ENCODE measurements at places on chromosomes 13 and 19. TPM values are rescaled to one million over a fixed set of nuclear protein-coding genes. Genes with fewer than 3 reads are reported as not detected.

DNA sequence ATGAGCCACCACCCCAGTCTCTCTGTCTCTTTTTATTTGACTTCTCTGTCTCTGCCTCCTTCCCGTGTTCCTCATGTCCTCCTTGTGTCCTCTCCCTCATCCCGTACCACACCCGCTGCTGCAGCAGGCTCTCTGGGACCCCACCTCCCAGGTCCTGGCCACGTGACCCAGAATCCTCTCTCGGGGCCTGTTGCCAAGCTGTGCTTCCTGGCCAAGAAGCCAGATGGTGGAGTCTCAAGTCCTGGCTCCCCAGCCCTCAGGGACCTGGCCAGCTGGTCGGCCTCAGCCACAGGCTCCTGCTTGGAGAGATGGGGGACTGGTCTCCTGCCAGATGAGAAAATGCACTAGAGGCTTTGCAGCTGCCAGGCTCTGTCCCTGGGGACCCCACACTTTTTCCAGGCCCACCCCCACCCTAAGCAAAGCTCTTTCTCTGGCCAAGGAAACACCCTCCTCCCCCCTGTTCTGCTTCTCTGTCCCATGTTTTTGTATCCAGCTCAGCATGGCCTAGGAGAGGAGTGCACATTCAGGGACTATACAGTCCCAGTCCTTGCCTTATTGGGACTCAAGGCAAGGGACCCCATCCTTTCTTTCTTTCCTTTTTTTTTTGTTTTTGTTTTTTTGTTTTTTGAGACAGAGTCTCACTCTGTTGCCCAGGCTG, 34.3 kb upstream of the SHKBP1 start:
- no peaks in the 10 kb centered on the region for H3K36me3 ChIP-seq
- H3K4me3 ChIP-seq: no peak overlapping the region
- H3K27ac ChIP-seq: no peak overlapping the region
- DNase-seq: peak; percentile 40
- no peaks in the 10 kb centered on the region for H3K4me1 ChIP-seq

- no peak overlapping the region for H3K4me3 ChIP-seq
- no peak for DNase-seq
- peak overlapping the region; percentile 85 for H3K27ac ChIP-seq
- H3K4me1 ChIP-seq: peaks cover 72% of the 10 kb centered on the region
Observed at GRCh38 chr13:95710313-95710712, 33.4 kb downstream of the DNAJC3 start.

DNA sequence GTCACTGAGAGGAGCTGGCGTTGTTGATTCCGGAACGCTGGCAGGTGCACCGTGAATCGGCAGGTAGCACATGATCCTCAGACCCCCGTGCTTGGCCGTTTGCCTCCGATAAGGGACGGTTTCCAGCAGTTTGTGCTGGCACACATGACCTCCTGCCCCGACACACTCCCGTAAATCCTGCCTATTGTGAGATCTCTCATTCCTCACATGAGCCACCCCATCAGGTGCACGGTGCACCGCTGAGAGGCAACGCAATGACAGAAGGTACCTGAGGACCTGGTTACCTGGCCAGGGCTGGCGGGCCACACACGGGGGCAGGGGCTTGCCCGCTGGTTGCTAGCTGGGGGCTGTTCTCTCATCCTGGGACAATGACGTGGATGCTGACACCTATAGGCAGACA, 2.1 kb upstream of the ADPRHL1 start:
- no peak overlapping the region for H3K27ac ChIP-seq
- H3K27me3 ChIP-seq: no peaks in the 10 kb centered on the region
- H3K4me1 ChIP-seq: no peaks in the 10 kb centered on the region
- no peaks in the 10 kb centered on the region for H3K36me3 ChIP-seq
- no peak for DNase-seq

CYP4F8 gene
- not detected for total RNA-seq

GRCh38 chr19:56972291-56972841, 131.8 kb upstream of the PEG3 start:
- H3K27ac ChIP-seq: no peak overlapping the region
- DNase-seq: no peak
- peaks cover 44% of the 10 kb centered on the region for H3K27me3 ChIP-seq
- no peaks in the 10 kb centered on the region for H3K4me1 ChIP-seq
- H3K4me3 ChIP-seq: no peak overlapping the region

DNA sequence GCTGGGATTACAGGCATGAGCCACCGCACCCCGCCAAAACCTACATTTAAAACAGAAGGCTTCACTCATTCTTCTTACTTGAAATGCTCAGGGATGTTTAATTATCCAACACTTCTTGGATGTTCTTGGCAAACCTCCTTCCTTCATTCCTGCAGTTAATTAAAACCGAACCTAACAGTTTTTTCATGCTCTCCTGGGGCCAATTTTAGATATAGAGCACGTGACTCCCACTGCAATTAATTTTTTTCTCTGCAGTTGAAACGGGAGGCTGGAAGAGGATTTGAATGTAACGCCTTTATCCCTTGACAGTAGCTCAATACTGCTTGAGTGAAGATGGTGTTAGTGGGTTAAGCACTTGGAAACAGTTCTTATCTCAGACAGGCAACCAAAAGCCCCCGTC, 4.6 kb upstream of the ACTL9 start:
- no peaks in the 10 kb centered on the region for H3K36me3 ChIP-seq
- no peaks in the 10 kb centered on the region for H3K27me3 ChIP-seq
- no peak for DNase-seq
- no peak overlapping the region for H3K27ac ChIP-seq

DNA sequence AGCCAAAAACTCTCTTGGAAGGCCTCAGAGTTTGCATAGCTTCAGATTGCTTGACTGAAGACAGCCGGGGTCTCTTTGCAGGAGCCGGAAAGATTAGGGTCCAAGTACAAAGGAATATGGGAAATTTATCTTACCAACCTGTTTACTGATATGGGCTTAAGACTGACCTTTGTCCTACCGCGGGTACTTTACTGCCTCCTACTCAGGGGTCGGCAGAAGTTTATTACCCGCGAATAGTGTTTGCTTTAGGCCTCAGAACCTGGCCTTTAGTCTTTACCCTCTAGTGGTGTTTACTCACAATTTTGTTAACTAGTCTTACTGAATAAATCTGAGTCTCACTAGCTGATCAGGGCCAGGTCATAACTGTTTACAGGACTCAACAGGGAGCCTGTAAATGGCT, 765.4 kb upstream of the SPRY2 start:
- no peaks in the 10 kb centered on the region for H3K27me3 ChIP-seq
- no peak for DNase-seq
- no peak overlapping the region for H3K4me3 ChIP-seq

DNA sequence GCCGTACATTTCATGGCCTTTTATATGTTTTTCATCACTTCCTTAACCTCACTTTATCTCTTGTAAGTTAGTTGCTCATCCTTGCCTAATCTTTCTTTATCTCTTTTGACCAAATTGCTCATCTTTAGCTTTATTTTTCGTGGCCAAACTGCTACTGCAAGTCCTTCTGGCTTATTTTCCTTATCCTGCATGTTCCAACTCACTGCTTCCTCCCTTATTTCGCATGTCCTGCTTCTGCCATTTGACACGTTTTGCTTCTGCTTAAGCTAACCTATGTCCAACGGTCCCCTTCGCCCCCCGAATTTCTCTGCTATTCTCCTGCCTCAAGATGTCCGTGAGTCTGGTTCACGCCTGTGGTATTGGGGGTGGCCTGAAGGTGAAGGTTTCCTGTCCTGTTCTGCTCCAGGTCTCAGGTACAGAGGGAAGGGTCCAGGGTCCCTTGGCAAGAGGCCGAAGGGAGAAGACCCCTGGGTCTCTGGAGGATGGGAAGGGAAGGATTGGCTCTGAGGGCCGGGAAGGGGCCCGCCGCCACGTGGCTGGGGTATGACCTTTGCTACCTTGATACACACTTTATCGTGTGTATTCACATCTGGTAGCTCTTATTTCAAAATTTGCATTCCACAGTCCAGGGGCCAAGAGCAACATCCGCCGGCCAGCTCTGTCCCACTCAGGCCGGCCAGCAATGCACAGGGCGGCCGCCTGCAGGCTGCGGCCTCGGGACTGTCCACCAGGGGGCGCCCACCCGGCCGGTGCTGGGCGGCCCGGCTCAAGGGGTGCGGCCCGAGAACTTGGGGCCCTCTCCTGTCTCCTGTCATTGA, 2.9 kb upstream of the C19orf85 start:
- no peaks in the 10 kb centered on the region for H3K4me1 ChIP-seq
- no peak overlapping the region for H3K4me3 ChIP-seq
- DNase-seq: no peak
- H3K36me3 ChIP-seq: no peaks in the 10 kb centered on the region
- no peak overlapping the region for H3K27ac ChIP-seq

- no peak overlapping the region for H3K27ac ChIP-seq
- H3K4me1 ChIP-seq: no peaks in the 10 kb centered on the region
- no peak overlapping the region for H3K4me3 ChIP-seq
- DNase-seq: no peak
- H3K36me3 ChIP-seq: no peaks in the 10 kb centered on the region
- H3K27me3 ChIP-seq: no peaks in the 10 kb centered on the region
Observed at GRCh38 chr13:79851318-79851717, 370.4 kb downstream of the NDFIP2 start.

GRCh38 chr13:71030784-71031183, 836.2 kb downstream of the DACH1 start:
- DNase-seq: no peak
- H3K27ac ChIP-seq: no peak overlapping the region
- H3K27me3 ChIP-seq: no peaks in the 10 kb centered on the region

DNA sequence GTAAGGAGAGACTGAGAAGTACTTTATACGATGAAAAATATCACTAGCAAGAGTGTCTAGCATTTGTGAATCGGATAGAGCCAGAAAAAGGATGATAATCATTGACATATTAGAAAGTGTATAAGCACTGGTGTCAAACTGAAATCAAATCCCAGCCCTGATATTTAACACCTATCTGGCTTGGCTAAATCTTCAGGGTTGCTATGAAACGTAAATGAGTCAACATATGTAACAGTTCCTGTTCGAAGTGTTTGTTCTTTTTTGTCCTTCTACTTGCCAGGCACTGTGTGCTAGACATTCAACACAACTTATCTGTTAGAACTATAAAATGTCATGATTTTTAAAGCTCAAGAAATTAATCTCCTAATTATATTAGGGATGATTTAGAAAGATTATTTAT, 40.8 kb downstream of the SERPINE3 start:
- H3K4me3 ChIP-seq: no peak overlapping the region
- no peaks in the 10 kb centered on the region for H3K4me1 ChIP-seq
- DNase-seq: no peak
- no peaks in the 10 kb centered on the region for H3K27me3 ChIP-seq

DNA sequence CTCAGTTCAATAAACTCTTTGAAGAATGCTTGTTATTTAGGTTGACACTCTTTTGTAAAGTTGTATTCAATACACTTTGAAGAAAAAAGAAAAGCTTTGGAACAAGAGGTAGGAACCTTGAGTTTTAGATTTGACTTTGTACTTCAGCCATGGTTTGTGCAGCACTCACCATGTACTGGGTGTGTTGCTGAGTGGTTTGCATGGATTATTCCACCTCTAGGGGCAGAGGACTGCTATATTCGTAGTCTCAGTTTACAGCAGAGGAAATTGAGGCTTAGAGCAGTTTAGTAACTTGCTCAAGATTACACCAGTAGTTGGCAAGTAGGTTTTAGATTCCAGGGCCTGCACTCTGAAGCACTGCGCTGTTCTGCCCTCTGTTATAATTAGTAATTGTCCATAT, 68.8 kb downstream of the DNAJC3 start:
- H3K4me3 ChIP-seq: no peak overlapping the region
- no peak for DNase-seq
- H3K36me3 ChIP-seq: peaks cover 6% of the 10 kb centered on the region
- peaks cover 11% of the 10 kb centered on the region for H3K4me1 ChIP-seq
- H3K27ac ChIP-seq: no peak overlapping the region

- no peaks in the 10 kb centered on the region for H3K27me3 ChIP-seq
- no peaks in the 10 kb centered on the region for H3K36me3 ChIP-seq
- H3K27ac ChIP-seq: no peak overlapping the region
- H3K4me3 ChIP-seq: no peak overlapping the region
Observed at GRCh38 chr13:110054041-110054440, 252.9 kb downstream of the COL4A1 start.

PBX4 gene
- total RNA-seq: 3.4 TPM

- no peak overlapping the region for H3K27ac ChIP-seq
- no peaks in the 10 kb centered on the region for H3K4me1 ChIP-seq
- H3K27me3 ChIP-seq: no peaks in the 10 kb centered on the region
- H3K4me3 ChIP-seq: no peak overlapping the region
- no peak for DNase-seq
- no peaks in the 10 kb centered on the region for H3K36me3 ChIP-seq
Observed at GRCh38 chr13:35833608-35834275, 297.4 kb downstream of the DCLK1 start.

DNA sequence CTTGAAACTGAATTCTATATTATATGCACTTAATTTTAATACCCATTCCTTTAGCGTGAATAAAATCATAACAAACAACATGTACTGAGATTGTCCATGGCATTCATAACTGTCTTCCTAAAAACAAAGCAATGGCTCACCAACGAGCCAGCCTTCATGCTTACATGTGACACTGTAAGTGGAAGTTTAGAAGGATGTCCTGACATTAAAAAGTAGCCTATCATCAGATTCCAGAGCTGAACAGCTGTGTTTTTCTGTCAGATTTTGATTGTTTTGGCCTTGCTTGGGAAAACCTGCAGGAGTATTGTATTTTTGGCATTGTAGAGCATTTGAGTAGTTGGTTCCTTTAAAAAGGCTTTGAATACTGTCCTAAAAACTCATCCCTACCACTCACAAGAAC, 21.3 kb downstream of the ANKRD10 start:
- H3K4me1 ChIP-seq: no peaks in the 10 kb centered on the region
- DNase-seq: no peak
- no peaks in the 10 kb centered on the region for H3K27me3 ChIP-seq
- no peak overlapping the region for H3K4me3 ChIP-seq
- no peak overlapping the region for H3K27ac ChIP-seq

GPR4 gene
- 9.5 TPM for total RNA-seq

IZUMO2 gene
- not detected for total RNA-seq

- H3K36me3 ChIP-seq: no peaks in the 10 kb centered on the region
- H3K4me1 ChIP-seq: no peaks in the 10 kb centered on the region
- no peaks in the 10 kb centered on the region for H3K27me3 ChIP-seq
- no peak for DNase-seq
Observed at GRCh38 chr13:99484473-99484872, 16.8 kb upstream of the TM9SF2 start.

- no peak for DNase-seq
- H3K27me3 ChIP-seq: no peaks in the 10 kb centered on the region
- H3K27ac ChIP-seq: no peak overlapping the region
- peaks cover 14% of the 10 kb centered on the region for H3K36me3 ChIP-seq
Observed at GRCh38 chr19:1399079-1399478, 2.3 kb downstream of the GAMT start.

DNA sequence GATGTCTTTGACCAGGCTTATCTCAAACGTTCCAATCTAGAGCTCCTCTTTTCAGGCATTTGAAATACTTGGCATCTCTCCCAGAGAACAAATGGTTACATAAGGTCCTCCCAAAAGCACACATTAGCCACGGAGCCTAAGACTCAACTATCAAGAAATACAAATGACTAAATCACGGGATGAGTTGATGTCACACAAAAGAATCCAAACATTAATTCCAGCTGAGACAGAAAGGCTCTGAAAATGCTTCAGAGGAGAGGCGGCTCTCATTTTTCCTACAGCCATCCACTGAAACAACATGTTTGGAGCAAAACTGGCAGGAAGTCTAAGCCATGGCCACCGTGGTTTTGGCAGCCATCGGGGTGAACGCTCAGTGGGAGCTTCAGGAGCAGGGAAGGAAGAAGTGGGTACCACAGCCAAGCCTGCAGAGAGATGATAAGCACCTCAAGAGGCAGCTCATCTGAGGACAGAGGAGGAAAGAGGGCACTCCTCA, 122.5 kb downstream of the STK24 start:
- H3K36me3 ChIP-seq: no peaks in the 10 kb centered on the region
- H3K27ac ChIP-seq: no peak overlapping the region
- H3K4me3 ChIP-seq: no peak overlapping the region
- H3K27me3 ChIP-seq: no peaks in the 10 kb centered on the region

All from left lung (tissue), 14 donors.